ENCODE measurements at places on chromosomes 3 and 15. TPM values are rescaled to one million over a fixed set of nuclear protein-coding genes. Genes with fewer than 3 reads are reported as not detected.

Gene CHRM5
- total RNA-seq, result not detected

Gene CRELD1
- total RNA-seq, result 27.3 TPM

Gene MAPKBP1
- total RNA-seq, result 46.6 TPM

Gene TMC3
- not detected for total RNA-seq

Gene CLRN1
- not detected for total RNA-seq

Gene STAB1
- 0.07 TPM for total RNA-seq

Gene EPHB1
- total RNA-seq, result 0.07 TPM

Data from nasal cavity respiratory epithelium epithelial cell of viscerocranial mucosa (primary cell).